ENCODE measurements at places on chromosomes 6 and 20.
A peak's percentile ranks its signal among the peaks of the same experiment; 100 is the strongest.

GRCh38 chr6:444653-445275, 53.2 kb downstream of the IRF4 start:
- no peak overlapping the region for H3K4me3 ChIP-seq
- H3K36me3 ChIP-seq, result no peaks in the 10 kb centered on the region
- H3K27ac ChIP-seq, result no peak overlapping the region

- H3K27ac ChIP-seq, result no peak overlapping the region
- DNase-seq, result no peak
- H3K36me3 ChIP-seq, result no peaks in the 10 kb centered on the region
- no peaks in the 10 kb centered on the region for H3K4me1 ChIP-seq
- no peaks in the 10 kb centered on the region for H3K27me3 ChIP-seq
Observed at GRCh38 chr6:63352544-63353285, 32.9 kb upstream of the LGSN start.

- no peak overlapping the region for H3K4me3 ChIP-seq
- H3K4me1 ChIP-seq, result no peaks in the 10 kb centered on the region
- no peak overlapping the region for H3K27ac ChIP-seq
- no peak for DNase-seq
- peaks cover 37% of the 10 kb centered on the region for H3K27me3 ChIP-seq
Observed at GRCh38 chr20:58762120-58762519, 69.5 kb downstream of the NPEPL1 start.

DNA sequence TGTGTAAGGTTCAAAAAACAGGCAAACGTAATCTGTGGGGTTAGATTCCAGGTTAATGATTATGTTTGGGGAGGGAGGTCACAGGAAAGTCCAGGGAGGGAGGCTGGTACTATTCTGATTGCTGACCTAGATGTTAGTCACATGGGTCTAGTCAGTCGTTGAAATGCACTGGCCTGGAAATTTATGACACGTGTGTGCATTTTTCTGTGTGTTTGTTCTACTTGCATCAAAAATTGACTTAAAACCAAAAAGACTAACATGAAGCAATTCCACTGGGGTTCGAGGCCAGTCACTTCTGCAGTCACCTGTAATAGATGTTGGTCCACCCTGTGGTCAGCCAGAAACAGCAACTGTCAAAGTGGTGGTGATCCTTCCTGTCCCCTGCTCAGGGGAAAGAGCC, 104.2 kb upstream of the MLN start:
- no peaks in the 10 kb centered on the region for H3K36me3 ChIP-seq
- no peak overlapping the region for H3K27ac ChIP-seq
- peaks cover 48% of the 10 kb centered on the region for H3K4me1 ChIP-seq
- peaks cover 7% of the 10 kb centered on the region for H3K27me3 ChIP-seq
- no peak overlapping the region for H3K4me3 ChIP-seq

GRCh38 chr20:57699395-57699794, 10.4 kb downstream of the PMEPA1 start:
- no peaks in the 10 kb centered on the region for H3K36me3 ChIP-seq
- no peak for DNase-seq
- H3K27me3 ChIP-seq, result peaks cover 18% of the 10 kb centered on the region
- H3K4me1 ChIP-seq, result peaks cover 14% of the 10 kb centered on the region
- H3K27ac ChIP-seq, result no peak overlapping the region
- no peak overlapping the region for H3K4me3 ChIP-seq

DNA sequence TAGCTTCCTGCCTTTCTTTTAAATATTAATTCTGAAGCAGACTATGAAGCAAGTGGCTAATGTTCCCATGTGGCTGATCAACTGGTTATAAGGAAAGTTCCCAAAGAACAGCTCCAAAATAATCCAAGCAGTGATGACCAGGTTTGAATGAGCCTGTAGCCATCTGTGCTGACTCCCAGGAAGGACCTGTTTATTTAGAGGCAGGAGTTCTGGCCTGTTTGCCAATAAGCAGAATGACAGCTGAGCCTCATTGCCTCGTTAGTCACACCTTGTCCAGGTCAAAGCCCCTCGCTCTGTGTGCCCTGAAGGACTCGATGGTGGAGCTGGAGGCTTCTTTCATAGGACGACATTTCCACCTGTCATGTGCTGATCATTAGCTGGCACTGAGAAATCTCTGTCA, 97.4 kb downstream of the TMEM170B start:
- no peak overlapping the region for H3K4me3 ChIP-seq
- no peak for DNase-seq
- H3K27ac ChIP-seq, result no peak overlapping the region

DNA sequence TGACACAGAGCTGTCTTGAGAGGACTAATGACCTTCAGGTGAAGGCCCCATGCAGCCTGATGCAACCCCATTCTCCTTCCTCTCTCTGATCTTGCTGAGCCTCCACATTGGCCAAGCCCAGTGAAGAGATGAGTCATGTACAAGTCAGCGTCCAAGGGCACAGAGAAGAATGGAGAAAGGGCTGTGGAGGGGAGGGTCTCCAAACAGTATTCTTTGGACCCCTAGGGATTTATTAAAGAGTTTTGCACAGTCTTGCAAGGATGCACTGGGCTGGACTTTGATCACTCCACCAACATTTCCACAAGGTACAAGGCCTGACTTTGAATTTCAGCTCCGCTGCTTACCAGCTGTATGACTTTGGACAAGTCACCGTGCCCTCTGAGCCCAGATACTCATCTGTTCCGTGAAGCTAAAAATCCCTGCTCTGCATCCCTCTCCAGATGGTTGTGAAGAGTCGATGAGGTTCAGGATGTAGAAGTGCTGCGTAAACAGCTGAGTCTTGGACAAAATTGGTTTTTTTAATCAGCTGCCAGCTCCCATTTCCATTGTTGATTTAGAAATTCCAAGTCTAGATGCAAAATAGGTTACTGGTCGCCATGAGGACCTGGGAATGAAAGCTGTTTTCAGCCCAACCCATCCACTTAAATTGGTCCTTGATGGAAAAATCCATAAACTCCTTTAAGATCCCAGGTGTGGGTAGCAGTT, 14.1 kb upstream of the KCNG1 start:
- no peaks in the 10 kb centered on the region for H3K4me1 ChIP-seq
- peaks cover 3% of the 10 kb centered on the region for H3K27me3 ChIP-seq
- DNase-seq, result no peak
- H3K4me3 ChIP-seq, result no peak overlapping the region
- H3K36me3 ChIP-seq, result no peaks in the 10 kb centered on the region
- H3K27ac ChIP-seq, result no peak overlapping the region

- H3K36me3 ChIP-seq, result no peaks in the 10 kb centered on the region
- peaks cover 3% of the 10 kb centered on the region for H3K4me1 ChIP-seq
- H3K27ac ChIP-seq, result no peak overlapping the region
- no peak for DNase-seq
Observed at GRCh38 chr6:68973066-68973465, 338.0 kb downstream of the ADGRB3 start.

DNA sequence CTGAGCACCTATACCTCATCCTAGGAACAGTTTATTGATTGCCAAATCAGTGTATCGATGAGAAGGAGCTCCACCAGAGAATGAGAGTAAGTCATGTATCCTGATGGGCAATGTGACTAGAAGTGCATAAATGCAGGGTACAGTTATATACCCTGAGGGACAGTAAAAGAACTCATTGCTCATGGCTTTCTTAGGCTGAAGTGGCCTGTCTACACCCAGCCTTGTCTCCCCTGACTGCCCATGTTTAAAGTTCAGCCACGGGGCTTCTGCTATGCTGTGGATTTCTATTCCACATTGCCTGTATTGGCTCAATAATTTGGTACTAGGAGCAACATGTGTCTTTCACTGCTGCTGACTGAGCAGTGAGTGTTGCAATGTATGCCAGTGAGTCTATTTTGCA, 400.4 kb upstream of the IMPG1 start:
- H3K4me3 ChIP-seq, result no peak overlapping the region
- H3K36me3 ChIP-seq, result no peaks in the 10 kb centered on the region
- H3K4me1 ChIP-seq, result no peaks in the 10 kb centered on the region
- no peak overlapping the region for H3K27ac ChIP-seq
- no peaks in the 10 kb centered on the region for H3K27me3 ChIP-seq
- no peak for DNase-seq

DNA sequence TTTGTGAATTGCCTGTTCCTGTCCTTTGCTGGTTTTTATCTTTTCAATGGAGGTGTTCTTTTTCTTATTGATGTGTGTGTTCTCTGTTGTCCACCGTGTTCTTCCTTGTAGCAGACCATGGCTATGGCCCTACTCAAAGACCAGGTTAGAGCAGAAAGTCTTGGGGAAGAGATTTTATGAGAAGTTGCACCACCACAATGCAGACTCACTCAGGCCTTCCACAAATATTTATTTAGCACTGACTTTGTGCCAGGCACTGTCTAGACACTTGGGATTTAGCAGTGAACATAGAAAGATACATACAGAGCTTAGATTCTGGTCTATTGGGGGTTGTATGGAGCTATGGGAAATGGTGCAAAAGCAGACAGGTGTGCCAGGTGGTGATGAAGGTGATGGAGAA, 98.8 kb downstream of the DTD1 start:
- DNase-seq, result no peak
- no peaks in the 10 kb centered on the region for H3K27me3 ChIP-seq
- H3K4me1 ChIP-seq, result no peaks in the 10 kb centered on the region
- H3K36me3 ChIP-seq, result no peaks in the 10 kb centered on the region

- no peaks in the 10 kb centered on the region for H3K27me3 ChIP-seq
- no peak overlapping the region for H3K4me3 ChIP-seq
- H3K27ac ChIP-seq, result no peak overlapping the region
- H3K4me1 ChIP-seq, result no peaks in the 10 kb centered on the region
Observed at GRCh38 chr6:88339761-88340160, 173.6 kb upstream of the CNR1 start.

DNA sequence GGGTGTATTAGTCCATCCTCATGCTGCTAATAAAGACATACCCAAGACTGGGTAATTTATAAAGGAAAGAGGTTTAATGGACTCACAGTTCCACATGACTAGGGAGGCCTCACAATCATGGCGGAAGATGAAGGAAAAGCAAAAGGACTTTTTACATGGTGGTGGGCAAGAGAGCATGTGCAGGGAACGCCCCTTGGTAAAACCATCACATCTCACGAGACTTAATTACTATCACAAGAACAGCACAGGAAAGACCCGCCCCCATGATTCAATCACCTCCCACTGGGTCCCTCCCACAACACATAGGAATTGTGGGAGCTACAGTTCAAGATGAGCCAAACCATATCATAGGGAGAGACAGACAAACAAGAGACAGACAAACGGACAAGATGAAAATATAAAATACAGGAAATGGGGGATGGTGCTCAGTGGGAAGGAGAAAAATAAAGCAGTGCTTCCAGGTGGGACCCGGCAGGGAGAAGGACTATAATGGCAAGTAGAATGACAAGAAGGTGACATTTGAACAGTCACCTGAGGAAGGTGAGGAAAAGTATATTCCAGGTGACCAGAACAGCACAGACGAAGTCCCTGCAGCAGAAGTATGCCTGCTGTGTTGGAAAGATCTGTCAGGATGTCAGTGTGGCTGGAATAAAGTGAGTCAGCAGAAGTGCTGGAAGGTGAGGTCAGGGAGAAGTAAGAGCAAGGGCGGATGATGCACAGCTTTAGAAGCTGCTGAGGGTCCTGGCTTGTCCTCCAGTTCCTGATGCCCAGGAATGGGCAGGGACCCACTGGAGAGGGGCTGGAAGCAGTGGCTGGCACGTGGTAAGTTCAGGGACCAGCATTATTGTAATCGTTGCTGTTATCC, 61.1 kb downstream of the SLC2A10 start:
- no peaks in the 10 kb centered on the region for H3K4me1 ChIP-seq
- DNase-seq, result no peak
- H3K27me3 ChIP-seq, result peaks cover 8% of the 10 kb centered on the region
- no peak overlapping the region for H3K4me3 ChIP-seq
- no peak overlapping the region for H3K27ac ChIP-seq

DNA sequence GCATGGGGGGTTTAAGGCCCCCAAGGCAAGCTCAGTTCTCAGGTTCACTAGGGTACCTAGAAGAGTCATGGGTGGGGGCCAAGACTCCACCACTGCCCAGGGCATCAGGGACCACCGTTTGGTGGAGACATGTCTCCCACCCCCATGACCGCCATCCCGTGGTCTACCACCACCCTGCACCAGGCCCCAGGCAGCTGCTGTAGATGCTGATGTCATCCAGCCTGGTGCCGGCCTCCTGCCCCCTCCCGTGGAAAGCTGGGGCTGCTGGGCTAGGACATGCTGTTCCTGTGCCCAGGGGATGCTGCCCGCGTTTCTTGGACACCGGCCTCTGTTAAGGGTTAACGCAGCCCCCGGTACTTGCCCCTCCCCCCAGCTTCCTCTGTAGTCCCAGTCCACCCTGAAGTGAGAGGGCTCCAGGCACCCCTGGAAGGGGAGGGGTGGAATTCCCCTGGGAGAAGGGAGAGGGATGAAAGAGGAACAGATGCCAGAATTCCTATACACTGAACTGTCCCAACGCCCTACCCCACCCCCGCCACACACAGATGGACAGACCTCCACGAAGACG, 587 bp downstream of the IP6K3 start:
- H3K27me3 ChIP-seq, result peaks cover 3% of the 10 kb centered on the region
- no peak overlapping the region for H3K4me3 ChIP-seq
- no peak overlapping the region for H3K27ac ChIP-seq
- DNase-seq, result no peak
- H3K36me3 ChIP-seq, result no peaks in the 10 kb centered on the region
- peaks cover 53% of the 10 kb centered on the region for H3K4me1 ChIP-seq

GRCh38 chr20:50745634-50746137, 14.3 kb downstream of the PARD6B start:
- peaks cover 39% of the 10 kb centered on the region for H3K4me1 ChIP-seq
- H3K36me3 ChIP-seq, result peaks cover 11% of the 10 kb centered on the region
- no peaks in the 10 kb centered on the region for H3K27me3 ChIP-seq
- peak; percentile 6 for DNase-seq

DNA sequence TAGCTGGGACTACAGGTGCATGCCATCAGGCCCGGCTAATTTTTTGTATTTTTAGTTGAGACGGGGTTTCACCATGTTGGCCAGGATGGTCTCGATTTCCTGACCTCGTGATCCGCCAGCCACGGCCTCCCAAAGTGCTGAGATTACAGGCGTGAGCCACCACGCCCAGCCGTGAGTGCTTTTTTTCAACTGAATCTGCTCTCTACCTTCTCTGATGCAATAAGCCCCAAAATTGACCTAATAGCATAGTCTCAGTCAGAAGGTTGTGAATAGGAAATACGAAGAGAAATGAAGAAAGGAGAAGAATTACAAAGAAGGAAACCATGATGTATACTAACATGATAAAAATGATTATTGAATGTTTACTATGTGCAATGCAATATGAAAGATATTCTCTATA, 33.2 kb downstream of the BEND6 start:
- no peaks in the 10 kb centered on the region for H3K27me3 ChIP-seq
- no peak for DNase-seq
- no peak overlapping the region for H3K27ac ChIP-seq
- no peaks in the 10 kb centered on the region for H3K36me3 ChIP-seq
- H3K4me3 ChIP-seq, result no peak overlapping the region
- H3K4me1 ChIP-seq, result no peaks in the 10 kb centered on the region

DNA sequence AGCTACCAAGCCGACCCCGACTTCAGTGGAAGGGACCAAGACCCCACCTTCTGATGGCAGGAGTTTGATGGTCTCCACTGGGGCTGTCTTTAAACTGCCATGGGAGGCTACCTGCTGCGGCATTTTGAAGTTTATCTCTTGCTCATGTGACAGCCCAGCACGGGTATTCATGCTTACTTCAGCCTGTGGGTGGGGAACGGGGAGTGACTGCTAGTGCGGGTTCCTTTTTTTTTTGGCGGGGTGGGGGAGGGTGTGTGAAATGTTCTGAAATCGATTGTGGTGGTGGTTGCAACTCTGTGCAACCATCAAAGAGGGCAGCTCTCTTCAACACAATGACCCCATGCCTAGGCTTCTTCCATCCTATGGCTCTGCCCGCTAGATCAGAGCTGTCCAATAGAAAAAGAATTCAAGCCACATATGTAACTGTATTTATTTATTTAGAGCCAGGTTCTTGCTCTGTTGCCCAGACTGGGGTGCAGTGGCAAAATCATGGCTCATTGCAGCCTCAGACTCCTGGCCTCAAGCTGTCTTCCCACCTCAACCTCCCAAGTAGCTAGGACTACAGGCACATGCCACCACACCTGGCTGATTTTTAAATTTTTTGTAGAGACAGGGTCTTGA, 53.7 kb downstream of the PPP1R16B start:
- peaks cover 33% of the 10 kb centered on the region for H3K27me3 ChIP-seq
- DNase-seq, result no peak
- H3K36me3 ChIP-seq, result no peaks in the 10 kb centered on the region
- no peak overlapping the region for H3K27ac ChIP-seq
